Hematopoietic multipotent progenitor cell treated with erythropoietin and hydrocortisone succinate and interleukin-3 and kit ligand, for 6 days (in vitro differentiated cells): ENCODE measurements at places on chromosomes 1 and 21.

DNA sequence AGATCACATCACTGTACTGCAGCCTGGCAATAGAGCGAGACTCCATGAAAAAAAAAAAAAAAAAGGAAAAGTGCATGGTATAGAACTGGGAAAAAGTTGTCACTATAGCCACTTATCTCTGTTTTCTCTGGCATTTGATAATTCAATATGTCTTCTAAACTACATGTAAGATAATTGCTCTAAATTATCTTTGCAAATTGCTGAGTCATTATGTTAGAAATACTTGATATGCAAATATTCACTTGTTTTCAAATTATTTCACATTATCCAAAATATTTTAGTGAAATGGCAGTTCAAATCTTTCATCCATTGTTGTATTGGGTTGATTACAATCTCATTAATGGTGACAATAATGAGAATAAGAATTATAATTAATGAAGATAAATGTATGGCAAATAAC is 1455.1 kb downstream of the KCNT2 start:
- DNase-seq, result no peak

- no peak for DNase-seq
Observed at GRCh38 chr1:158942490-158942889, 11.1 kb downstream of the PYHIN1 start.

- no peak for DNase-seq
Observed at GRCh38 chr1:177984136-177984525, 14.3 kb upstream of the SEC16B start.

GRCh38 chr1:54429838-54430237 is 23.6 kb upstream of the SSBP3 start:
- DNase-seq, result no peak

DNA sequence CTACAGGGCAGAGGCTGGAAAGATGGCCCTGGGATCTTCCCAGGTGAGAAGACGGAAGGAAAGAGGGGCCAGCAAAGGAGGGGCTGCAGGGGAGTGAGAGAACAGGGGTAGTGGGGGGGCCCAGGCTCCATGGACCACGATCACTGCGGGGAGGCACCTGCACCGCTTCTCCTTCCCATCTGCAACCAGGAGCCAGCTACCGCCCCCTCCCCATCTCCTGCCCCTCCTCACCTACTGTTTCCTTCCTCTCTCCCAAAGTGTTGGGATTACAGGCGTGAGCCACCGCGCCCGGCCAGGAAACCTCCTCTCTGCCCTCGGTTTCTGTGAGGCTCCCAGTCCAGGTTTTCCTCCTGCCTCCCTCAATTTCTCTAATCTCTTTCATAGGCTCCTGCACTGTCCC is 19.4 kb downstream of the KIAA2013 start:
- DNase-seq, result no peak

- DNase-seq, result no peak
Observed at GRCh38 chr1:94772230-94772641, 47.9 kb upstream of the SLC44A3 start.

GRCh38 chr1:59052166-59052590 is 244.7 kb upstream of the FGGY start:
- no peak for DNase-seq

- no peak for DNase-seq
Observed at GRCh38 chr1:31467005-31467674, 54.1 kb downstream of the SERINC2 start.

DNA sequence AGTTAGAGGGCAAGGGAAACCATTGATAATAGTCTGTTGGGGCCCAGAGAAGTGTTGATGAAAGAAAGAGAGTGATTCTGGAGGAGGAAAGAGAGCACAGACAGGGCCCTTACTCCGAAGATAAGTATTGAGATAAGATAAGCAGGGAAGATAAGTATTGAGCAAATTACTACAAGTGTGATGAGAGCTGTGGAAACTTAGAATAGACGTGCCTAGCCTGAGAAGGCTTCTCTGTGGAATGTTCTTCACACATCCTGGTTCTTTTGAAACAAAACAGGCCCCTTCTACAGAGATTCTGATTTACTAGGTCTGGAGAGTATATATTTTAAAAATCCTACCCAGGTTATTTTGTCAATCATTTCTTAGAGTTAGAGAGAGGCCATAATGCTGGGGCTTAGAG is 26.4 kb downstream of the FNBP1L start:
- DNase-seq, result no peak

DNA sequence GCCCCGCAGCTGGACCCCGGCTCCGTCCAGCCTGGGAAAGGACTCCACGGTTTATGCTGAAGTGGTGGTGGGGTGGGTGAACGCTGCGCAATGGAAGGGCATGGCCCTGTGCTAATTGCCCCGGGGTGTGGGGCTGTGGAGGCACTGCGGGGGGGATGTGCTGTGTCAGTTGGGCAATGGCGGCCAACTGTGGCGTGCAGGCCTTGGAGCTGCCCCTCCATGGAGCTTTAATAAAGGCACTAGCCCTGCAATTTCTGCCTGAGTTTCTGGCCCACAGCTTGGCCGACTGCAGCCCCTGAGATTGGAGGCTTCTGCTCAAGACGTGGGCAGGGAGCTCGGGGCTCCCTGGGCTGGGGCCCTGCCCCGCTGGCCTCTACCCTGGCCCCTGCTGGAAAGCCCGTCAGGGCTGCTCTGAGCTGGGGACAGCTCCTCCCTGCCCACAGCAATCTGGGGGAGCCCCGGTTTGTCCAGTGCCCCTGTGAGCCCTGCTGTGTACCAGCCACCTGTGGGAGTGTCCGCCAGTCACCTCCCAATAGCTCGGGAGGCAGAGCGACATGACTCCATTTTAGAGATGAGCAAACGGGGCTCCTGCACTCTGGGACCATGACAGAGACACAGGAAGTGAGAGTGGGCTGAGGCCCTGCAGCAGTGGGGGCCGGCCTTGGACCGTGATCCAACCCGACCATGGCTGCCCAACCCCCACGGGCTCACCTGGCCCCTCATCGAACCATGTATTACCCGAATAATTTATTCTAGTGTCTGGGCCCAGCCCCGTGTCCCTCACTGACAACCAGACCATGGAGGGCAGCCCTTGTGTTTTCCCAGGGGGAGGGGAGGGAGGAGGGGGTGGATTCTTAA is 8.7 kb upstream of the TNFRSF14 start:
- peak; percentile 43 for DNase-seq

GRCh38 chr1:33133478-33134105 is 48.3 kb downstream of the TRIM62 start:
- peak; percentile 53 for DNase-seq

GRCh38 chr21:41752231-41752681 is 14.6 kb downstream of the RIPK4 start:
- no peak for DNase-seq

DNA sequence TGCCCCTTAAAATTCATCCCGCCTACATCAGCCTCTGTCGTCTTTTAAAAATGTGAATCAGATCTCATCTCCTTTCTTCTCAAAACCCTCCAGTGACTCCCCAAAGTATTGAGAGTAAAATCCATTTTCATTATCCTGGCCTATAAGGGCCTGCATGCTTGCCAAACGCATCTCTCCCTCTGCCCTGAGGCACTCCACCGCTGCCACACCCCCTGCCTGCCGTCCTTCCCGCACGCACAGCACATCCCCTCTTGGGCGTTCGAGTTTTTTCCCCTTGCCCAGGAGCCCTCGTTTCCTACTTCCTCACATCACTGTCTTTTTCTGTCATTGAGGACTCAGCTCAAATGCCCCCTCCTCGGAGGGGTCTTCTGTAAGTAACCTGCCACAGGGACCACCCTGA is 53.3 kb upstream of the MTR start:
- DNase-seq, result no peak

DNA sequence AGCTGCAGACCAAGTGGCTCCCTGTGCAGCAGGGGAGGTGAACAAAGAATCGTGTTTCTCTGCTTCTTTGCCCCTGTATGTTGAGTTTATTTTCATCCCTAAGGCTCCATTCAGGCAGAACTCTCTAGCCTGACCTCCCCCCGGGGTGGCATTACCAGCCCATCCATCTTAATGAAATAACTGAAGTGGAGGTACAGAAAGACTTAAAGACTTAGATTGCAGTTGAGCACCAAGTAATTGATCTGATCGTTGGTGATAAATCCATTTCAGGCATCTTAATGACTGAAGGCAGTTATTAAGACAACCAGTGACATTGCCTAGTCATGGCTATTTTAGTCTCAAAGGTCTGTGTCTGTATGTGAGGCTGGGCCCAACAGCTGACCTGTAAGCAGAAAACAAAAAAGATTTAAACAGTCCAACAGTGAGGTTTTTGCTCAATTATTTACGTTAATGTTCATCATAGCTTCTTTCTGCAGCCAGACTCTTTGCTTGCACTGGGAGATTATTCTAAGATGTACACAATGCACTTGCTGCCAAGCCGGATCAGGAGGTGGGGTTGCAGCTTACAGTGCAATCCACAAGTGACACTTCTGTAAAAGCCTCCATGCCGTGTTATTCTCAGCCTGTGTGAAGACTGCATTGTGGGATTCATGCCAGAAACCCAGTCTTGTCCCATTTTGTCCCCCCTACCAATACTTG is 363.0 kb upstream of the DUSP10 start:
- DNase-seq, result no peak

- DNase-seq, result peak; percentile 14
Observed at GRCh38 chr1:215529571-215529970, 37.5 kb upstream of the KCTD3 start.

- no peak for DNase-seq
Observed at GRCh38 chr1:225654277-225654597, 1.3 kb upstream of the ENAH start.

DNA sequence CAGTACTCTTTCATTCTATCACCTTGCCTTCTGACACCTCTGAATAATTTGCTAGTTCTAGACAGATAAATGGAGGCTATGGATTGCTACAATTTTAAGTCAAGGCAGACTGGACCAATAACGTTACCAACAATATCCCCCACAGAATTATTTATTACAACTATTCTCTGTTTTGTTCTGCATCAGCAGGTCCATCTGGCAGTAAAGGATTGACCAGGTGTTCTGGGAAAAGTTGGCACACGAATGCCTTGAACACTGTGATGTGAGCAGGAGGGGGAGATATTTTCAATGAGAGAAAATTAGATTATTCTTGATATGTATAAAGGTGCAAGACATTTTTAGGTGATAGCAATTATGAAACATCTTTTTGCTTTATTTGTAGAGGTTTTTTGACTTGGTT is 718.8 kb upstream of the TMPRSS15 start:
- DNase-seq, result no peak

DNA sequence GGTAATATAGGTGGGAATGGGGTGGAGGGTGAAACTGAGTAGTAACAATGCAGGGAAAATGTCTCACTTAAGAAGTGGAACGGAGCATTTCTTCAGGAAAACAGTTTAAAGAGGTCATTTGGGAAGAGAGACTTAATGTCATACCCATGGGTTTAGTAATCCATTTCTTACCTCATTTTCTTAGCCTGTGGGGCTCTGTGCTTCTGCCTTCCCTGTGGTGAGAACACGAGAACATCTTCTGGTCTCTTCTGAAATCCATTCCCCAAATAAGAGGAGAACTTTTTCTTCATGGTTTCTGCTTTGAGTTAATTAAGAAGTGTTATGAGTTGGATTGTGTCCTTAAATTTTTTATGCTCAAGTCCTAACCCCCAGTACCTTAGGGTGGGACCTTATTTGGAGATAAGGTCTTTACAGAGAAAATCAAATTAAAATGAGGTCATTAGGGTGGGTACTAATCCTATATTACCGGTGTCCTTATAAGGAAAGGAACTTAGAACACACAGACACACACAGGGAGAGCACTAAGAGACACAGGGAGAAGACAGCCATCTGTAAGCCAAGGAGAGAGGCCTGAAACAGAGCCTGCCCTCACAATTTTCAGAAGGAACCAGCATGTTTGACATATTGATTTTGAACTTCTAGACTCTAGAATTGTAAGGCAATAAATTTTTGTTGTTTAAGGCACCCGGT is 5.4 kb downstream of the CCDC190 start:
- DNase-seq, result no peak

DNA sequence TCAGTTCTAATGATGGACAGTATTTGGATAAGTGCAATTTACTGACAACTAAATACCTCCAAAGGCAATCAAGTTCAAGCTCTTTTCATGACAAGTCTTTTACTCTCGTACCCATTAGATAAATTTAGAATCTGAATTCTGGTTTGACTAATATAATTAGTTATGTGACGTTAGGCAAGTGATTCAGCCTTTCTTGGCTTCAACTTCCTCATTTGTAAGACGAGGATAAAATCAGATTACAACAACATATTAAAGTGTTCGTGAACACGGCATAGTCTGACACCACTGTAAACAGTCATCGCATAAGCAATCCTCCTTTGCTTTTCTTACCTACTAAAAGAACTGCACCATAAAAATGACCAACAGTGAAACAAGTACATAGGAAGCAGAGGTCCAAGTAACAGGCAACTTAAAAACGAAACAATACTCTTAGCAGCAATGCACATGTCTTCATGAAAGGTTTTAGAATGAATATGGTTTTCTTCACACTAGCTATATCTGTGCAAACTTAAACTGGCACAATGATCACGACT is 25.7 kb downstream of the COA6 start:
- DNase-seq, result peak; percentile 77
